M059J (cell line): ENCODE measurements at places on chromosomes 5 and 9. TPM values are rescaled to one million over a fixed set of nuclear protein-coding genes. Genes with fewer than 3 reads are reported as not detected.

Gene CTSV
- total RNA-seq = 3.6 and 11.2 TPM in 2 replicates

Gene STARD4
- 38.5 and 56.4 TPM in 2 replicates for total RNA-seq

Gene DYNC2I2
- 94.7 and 137 TPM in 2 replicates for total RNA-seq

Gene OLFM1
- total RNA-seq = 0.42 TPM in 1 of 2 replicates, not detected in the other

Gene ST8SIA4
- 0.10 and 0.17 TPM in 2 replicates for total RNA-seq

Gene LVRN
- total RNA-seq = 0.34 TPM in 1 of 2 replicates, not detected in the other

Gene GABRB2
- total RNA-seq = not detected in 2 replicates

Gene SHOC1
- 0.02 and 0.10 TPM in 2 replicates for total RNA-seq

Gene PAEP
- not detected in 2 replicates for total RNA-seq

Gene PTGER4
- 4.7 and 9.0 TPM in 2 replicates for total RNA-seq

Gene ADAMTS19
- 0.10 and 0.34 TPM in 2 replicates for total RNA-seq

Gene OR13C5
- not detected in 2 replicates for total RNA-seq

Gene GFI1B
- total RNA-seq = 0.30 TPM in 1 of 2 replicates, not detected in the other

Gene NPR3
- 0.15 and 0.52 TPM in 2 replicates for total RNA-seq
